Type B pancreatic cell (in vitro differentiated cells): ENCODE measurements at places on chromosomes 13 and 19. TPM values are rescaled to one million over a fixed set of nuclear protein-coding genes. Genes with fewer than 3 reads are reported as not detected.

- no peak for DNase-seq
Observed at GRCh38 chr13:99963816-99964339, 7.7 kb downstream of the ZIC5 start.

DNA sequence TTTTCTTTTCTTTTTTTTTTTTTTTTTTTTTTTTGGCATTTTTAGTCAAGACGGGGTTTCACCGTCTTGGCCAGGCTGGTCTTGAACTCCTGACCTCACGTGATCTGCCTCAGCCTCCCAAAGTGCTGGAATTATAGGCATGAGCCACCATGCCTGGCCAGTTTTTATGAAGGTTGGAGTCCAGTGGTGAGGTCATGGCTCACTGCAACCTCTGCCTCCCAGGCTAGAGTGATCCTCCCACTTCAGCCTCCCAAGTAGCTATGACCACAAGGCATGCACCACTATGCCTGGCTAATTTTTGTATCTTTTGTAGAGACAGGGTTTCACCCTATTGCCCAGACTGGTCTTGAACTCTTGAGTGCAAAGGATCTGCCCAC lies 4.2 kb downstream of the SNRPA start:
- DNase-seq, result no peak

GRCh38 chr19:2494447-2495129 lies 18.7 kb downstream of the GADD45B start:
- DNase-seq, result no peak

The IL17D gene
- 1.5 and 6.3 TPM in 2 replicates for total RNA-seq

DNA sequence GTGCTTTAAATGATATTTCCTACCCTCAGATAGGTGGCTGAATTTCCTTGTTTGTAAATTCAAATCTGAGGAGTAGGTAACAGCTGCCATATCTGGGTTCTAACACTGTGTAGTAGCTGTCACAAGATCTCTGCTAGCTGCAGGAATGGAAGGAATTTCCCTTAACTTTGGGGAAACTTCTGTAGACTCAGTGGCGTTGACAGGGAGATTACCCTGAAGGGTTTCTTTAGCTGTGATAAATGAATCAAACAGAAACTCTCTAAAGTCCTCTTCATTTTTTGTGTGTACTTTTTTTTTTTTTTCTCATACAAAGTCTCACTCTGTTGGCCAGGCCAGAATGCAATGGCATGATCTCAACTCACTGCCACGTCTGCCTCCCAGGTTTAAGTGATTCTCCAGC lies 5.3 kb upstream of the EPSTI1 start:
- DNase-seq, result no peak

DNA sequence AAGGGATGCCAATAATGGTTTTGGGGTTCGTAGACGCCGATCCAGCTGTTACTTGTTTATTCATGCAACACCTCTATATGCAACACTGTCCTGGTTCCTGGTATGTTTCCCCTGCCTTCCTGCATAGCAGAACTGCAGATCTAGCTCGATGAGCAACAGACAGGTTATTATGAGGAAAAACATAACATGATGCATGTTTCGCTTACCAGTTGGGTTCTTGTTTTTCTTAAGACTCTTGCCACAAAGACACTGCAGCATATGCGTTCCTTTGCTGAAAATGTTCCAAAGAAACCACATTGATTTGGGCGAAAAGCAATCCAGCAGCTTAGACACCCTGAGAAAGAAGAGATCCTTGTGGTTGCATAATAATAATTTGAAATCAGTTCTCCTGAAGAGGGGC lies 583 bp downstream of the FGF14 start:
- no peak for DNase-seq

DNA sequence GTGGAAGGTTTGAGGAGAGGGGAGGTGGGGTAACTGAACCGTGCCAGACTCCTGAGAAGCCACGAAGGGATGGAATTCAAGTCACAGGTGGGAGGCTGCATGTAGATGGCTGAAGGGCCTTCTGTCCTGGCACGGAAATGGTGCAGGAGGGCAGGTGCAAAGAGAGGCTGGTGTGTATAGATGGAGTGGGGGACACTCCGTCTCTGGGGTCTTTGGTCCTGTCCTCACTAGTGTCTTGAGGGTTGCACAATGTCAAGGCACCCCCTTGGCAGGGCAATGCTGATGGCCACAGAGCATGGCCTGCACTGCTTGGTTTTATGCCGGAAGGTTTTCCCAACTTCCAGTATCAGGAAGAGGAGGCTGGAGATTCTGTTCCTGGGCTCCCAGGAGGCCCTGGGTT lies 82.7 kb upstream of the SIAH3 start:
- no peak for DNase-seq

DNA sequence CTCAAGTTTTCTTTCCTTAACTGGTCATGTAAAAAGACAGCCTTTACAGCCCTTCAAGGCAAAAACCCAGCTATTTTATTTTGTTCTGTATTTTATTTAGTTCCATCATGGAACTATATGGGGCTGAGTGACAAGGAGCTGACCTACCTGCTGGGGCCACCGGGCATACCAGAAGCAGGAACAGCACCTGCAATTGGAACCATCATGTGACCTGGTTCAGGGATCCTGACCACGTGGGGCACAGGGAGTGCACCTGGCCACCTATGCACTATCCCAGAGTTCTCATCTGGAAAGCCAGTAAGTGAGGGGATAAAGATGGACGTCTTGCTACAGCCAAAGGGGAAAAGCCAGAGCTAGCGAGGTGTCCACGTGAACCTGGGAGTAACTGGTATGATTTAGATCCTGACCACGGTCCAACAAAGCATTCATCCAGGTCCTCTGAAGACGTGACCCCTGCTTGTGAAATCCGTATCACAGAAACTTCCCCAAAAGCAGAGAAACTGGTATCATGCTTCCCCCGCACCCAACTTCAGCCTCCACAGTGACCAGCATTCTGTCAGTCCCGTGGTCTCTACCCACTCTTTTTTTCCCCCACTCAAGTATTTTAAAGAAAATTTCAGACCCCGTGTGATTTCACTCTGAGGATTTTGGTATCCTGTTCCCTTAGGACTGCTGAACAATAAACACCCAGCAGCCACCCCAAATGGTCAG lies 40.5 kb upstream of the SLC15A1 start:
- DNase-seq, result peak; percentile 49
